ENCODE measurements at places on chromosomes 1 and 21. TPM values are rescaled to one million over a fixed set of nuclear protein-coding genes. Genes with fewer than 3 reads are reported as not detected.

DNA sequence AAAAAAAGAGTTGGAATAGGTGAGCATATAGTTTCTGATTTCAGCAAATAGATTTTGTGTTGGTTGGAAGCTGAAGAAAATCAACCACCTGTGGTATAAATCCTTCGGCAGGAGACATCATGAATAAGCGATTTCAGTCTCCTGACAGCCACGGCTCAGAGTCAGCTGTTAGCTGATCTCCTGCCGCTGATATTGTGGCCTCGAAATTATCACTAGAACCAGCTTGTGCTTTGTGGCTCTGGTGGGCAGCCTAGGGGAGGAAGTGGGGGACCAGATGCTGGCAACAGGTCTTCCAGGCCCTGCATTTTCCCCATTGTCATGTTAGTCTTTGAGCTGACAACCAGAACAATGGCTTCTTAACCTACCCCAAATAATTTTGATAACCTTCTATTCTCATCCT, 842 bp upstream of the GCSAML start:
- H3K27me3 ChIP-seq: peaks cover 2% of the 10 kb centered on the region
- no peak for DNase-seq
- peaks cover 12% of the 10 kb centered on the region for H3K4me1 ChIP-seq
- no peak overlapping the region for H3K4me3 ChIP-seq

GRCh38 chr1:174276087-174276486, 116.8 kb downstream of the RABGAP1L start:
- H3K27me3 ChIP-seq: no peaks in the 10 kb centered on the region
- H3K27ac ChIP-seq: no peak overlapping the region
- no peaks in the 10 kb centered on the region for H3K4me1 ChIP-seq
- no peak for DNase-seq
- no peak overlapping the region for H3K4me3 ChIP-seq
- peaks cover 24% of the 10 kb centered on the region for H3K36me3 ChIP-seq

- no peak overlapping the region for H3K4me3 ChIP-seq
- no peaks in the 10 kb centered on the region for H3K27me3 ChIP-seq
- no peak for DNase-seq
- no peaks in the 10 kb centered on the region for H3K36me3 ChIP-seq
Observed at GRCh38 chr1:151581451-151581850, 30.4 kb upstream of the SNX27 start.

Gene PRKACB
- polyA plus RNA-seq: 13.8 TPM

Gene GBP2
- 74.1 TPM for polyA plus RNA-seq

Gene RHD
- polyA plus RNA-seq: 0.53 TPM

Gene GCSAML
- not detected for polyA plus RNA-seq

Gene ADAMTS5
- 1.0 TPM for polyA plus RNA-seq

Gene CYP4X1
- polyA plus RNA-seq: not detected

Measured in CD14-positive monocyte (primary cell).